ENCODE measurements at places on chromosomes 2 and 18.

GRCh38 chr2:128805237-128805636 lies 486.6 kb upstream of the HS6ST1 start:
- no peak for DNase-seq

- DNase-seq: no peak
Observed at GRCh38 chr2:224545884-224546644, 39.1 kb downstream of the CUL3 start.

- no peak for DNase-seq
Observed at GRCh38 chr2:138455275-138455674, 46.3 kb upstream of the SPOPL start.

DNA sequence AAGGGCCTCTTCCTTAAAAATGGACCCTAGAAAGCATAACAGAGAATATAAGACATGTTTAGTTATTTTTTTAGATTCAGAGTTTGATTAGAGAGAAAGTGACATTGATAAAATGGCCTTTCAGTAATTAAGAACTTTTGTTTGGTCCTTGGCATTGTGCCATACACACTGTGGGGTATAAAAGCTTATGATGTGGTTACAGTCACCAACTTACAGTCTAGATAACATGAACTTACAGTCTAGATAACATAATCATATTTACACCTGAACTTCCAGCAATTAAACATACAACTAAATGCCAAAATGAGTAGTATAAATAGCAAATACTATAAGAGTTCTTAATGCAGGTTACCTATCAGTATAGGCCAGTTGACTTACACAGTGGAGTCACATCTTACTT lies 25.6 kb upstream of the EFEMP1 start:
- DNase-seq: no peak

- no peak for DNase-seq
Observed at GRCh38 chr2:158498749-158499136, 42.0 kb downstream of the PKP4 start.

DNA sequence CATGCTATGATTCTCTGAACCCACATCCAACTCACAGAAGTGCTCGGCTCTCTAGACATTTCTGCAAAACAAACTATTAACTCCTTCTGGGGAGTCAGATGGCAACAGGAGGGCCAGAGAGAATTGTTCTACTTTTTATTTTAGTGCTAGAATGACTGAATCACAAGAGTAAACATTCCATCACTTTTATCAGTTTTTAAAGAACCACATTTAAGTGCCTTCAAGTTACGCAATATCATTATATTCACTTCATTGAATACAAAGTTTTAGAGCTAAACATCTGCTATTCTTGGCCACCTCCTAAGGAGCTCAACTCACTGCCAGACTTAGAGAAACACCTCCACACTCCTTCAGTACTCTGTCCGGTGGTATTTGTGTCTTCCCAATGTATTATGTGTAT lies 22.4 kb downstream of the B4GALT6 start:
- no peak for DNase-seq
